ENCODE measurements at places on chromosomes 2 and 18.

DNA sequence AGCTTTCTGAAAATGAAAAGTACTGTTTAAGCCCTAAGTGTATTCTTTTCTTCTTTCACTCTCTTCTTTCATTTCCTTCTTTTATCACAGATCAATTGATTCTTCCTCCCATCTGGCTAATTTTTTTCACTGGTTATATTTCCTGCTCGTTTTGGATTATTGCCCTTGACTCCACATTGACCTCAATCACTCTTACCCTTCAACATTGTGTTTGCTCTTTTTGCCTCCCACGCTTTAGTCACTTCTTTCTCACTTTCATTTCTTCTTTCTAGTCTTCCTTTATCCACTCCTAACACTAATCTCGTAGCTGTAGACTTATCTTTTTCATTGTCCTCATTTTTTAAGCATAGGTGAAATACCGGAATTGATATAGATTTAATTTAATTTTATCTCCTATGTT is 320.3 kb upstream of the VRK2 start:
- no peak for DNase-seq

GRCh38 chr2:177806025-177806424 is 266.6 kb downstream of the PDE11A start:
- no peak for DNase-seq

DNA sequence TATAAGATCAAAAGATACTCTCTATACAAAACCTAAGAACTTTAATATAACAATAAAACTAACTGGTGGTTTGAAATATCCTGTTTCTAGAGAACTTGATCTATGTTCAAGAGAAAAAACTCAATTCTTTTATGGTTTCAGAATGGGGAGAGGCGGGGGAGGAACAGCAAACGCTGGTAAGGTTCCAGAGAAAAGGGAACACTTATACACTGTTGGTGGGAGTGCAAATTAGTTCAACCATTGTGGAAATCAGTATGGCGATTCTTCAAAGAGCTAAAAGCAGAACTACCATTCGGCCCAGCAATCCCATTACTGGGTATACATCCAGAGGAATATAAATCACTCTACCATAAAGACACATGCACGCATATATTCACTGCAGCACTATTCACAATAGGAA is 17.2 kb downstream of the FAM98A start:
- DNase-seq: no peak

GRCh38 chr2:215357660-215358059 is 45.8 kb downstream of the ATIC start:
- DNase-seq: no peak

DNA sequence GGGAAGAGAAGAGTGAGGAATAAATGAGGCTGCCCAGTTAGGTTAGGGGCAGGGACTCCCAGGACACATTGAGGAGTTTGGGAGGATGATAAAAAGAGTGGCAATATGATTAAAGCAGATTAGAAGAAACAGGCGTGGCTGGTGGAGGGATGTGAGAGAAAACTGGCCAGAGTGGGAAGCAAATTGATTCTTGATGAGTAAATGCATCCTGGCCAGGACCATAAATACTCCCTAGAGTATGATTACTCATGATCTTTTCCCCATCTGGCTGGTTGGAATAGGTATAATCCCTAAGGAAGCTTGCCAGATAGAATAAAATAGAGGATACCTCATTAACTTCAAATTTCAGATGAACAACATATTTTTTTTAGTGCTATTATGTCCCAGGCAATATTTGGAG is 21.5 kb upstream of the DAW1 start:
- no peak for DNase-seq

- no peak for DNase-seq
Measured at GRCh38 chr2:179104736-179105135, 54.8 kb upstream of the CCDC141 start.

Measured in right hindlimb (tissue), 1 donor.